Activated CD4-positive, alpha-beta T cell treated with anti-CD3 and anti-CD28 coated beads for 48 hours (primary cell): ENCODE measurements at places on chromosomes 3 and 15.

- DNase-seq, result no peak
These were observed 549.5 kb downstream of the PYDC2 start for GRCh38 chr3:192010490-192010889.

GRCh38 chr3:137242836-137243400 is 285.1 kb downstream of the IL20RB start:
- no peak for DNase-seq

- no peak for DNase-seq
These were observed 20.0 kb downstream of the SPTSSB start for GRCh38 chr3:161351330-161351729.

DNA sequence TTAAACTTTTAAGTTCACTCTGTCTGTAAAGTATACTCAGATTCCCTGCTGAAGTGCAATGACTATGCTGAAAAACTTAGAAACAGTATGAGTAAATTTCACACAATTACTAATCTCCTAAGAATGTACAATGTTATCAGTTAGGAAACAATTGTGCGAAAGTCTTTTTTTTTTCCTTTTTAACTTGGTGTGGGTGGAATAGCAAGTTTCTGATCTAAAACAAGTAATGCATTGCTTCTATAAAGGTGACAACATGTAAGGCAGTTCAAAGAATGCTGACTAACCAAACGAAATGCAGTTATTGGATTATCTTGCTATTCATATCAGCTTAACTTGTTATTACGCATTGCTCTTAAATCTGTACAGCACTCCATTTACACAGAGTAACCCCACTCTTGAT is 19.3 kb upstream of the SLC12A8 start:
- no peak for DNase-seq

- DNase-seq, result no peak
These were observed 46.3 kb downstream of the EBLN2 start for GRCh38 chr3:73107676-73108187.

- DNase-seq, result no peak
These were observed 13.1 kb upstream of the SETD5 start for GRCh38 chr3:9384141-9384828.

GRCh38 chr15:31049111-31049510 is 52.4 kb downstream of the TRPM1 start:
- DNase-seq, result no peak

DNA sequence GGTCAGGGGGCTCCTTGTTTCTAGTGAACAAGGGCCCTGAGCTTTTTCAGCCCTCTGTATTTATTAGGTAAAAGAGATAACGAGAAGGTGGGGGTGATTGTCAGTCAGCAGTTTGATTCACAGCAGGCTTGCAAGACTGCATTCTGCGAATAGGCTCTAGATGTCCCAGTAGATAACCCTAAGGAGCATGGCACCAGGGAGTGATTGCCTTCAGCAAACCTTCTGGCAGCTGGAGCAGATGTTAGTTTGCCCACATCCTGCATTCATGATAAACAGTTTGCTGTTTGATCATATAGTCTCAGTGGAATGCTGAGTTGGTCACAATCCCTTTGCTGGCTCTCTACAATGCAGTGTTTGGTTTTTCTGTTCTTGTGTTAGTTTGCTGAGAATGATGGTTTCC is 161.3 kb upstream of the GADL1 start:
- no peak for DNase-seq

DNA sequence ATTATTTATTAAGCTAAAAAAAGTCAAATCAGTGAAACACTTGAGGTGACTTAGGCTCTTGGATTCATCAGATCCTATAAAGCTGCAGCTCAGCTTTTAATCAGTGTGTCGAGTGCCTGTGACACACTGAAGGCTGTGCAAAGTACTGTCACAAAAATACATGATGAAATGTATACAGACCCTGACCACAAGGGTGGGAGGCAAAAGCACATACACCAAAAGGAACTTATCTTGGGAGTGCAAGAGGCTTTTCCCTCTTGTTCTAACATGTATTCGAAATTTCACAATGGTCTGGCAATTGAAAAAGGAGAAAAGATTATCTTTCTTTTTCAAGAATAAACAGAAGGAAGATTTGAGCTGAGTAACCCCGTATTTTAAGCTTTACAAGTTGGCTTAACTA is 35.9 kb downstream of the VGLL4 start:
- DNase-seq, result no peak

GRCh38 chr3:115688418-115688817 is 65.1 kb downstream of the GAP43 start:
- no peak for DNase-seq

- peak; percentile 39 for DNase-seq
These were observed 51.5 kb downstream of the TGFBR2 start for GRCh38 chr3:30657914-30658313.

DNA sequence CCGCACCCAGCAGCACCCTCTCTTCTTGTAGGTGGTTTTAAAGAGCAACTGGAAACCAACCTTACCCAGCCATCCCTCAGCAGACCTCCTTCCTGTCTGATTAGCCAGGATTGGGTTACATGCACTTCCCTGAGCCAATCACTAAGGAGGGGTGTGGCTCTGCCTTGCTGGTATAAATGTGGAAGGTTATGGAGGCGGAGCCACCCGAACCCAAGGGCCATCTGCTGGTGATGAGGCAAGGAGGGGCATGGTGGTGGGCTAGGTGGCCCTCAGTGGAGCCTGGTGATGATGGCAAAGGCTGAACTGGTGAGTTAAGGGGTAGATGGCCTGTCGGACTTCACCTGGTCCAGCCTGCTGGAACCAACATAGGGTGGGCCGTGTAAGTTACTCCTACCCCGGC is 39.8 kb downstream of the CCDC33 start:
- DNase-seq, result peak; percentile 7

DNA sequence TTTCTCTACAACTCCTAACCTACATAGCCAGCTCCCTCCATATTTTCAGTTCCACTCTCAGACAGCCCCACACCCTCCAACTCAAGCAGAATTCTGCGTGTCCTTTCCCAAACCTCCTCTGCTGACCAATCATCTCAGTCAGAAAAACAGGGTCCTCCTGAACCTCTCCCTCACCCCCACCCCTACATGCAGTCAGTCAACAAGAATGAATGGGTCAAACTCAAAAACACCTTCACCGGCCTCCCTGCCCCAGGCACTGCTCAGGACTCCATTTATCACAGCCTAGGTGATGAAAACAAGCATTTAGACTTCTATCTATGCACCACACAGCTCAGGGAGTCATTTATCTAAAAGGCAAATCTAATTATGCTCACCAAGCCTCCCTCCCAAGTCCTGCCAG is 32.4 kb downstream of the MYL3 start:
- no peak for DNase-seq

- DNase-seq, result no peak
These were observed 83.9 kb downstream of the MEGF11 start for GRCh38 chr15:66169625-66170024.

DNA sequence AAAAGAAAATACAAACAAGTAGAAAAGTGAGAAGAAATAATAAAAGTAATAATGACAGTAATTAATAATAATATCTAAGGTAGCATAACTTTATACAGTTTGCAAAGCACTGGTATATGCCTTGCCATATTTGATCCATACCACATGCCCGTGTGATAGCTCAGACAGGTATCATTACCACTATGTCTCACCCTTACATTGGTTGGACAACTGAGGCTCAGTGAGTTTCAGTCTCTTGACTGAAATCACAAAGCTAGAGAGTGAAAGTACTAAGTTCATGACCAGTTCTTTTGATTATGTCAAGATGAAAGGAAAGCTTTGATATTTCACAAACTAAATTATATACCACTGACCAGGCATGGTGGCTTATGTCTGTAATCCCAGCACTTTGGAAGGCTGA is 408.9 kb downstream of the GAP43 start:
- no peak for DNase-seq
